B cell (primary cell): ENCODE measurements at places on chromosomes 7 and 10.

GRCh38 chr7:90689260-90689659 lies 93.1 kb downstream of the CDK14 start:
- DNase-seq: no peak

DNA sequence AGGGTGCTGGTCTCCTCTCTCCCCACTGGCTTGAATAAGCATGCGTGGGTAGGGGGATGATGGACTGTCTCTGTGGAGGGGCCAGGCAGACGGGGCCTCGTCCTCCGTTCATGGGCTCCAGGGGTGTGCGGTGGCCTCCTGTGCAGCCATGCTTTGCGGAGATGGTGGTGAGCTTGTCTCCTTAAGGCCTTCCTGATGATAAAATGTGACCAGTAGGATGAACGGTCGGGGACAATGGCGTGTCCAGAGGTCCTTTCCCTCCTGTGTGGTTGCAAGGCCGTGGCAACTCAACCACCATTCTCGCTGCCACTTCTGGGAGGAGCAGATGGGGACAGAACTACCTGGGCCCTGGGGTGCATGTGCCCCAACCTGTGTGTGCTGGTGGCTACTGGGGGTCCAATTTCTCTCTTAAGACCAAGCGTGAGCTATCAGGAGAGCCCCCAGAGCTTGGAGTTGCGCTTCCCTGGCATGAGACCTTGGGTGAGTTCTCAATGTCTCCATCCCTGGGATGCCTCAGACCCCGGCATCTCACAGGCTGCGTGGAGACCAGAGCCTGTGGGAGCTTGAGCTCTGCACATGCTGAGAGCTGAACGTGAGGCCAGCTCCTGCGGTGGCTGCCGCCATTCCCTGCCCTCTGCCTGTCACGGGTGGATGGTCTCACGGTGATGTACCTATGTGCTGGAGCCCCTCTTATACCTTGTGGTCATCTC lies 112.2 kb downstream of the INPP5A start:
- no peak for DNase-seq

- DNase-seq: no peak
These were observed 57.6 kb downstream of the MALSU1 start for GRCh38 chr7:23356726-23357125.

DNA sequence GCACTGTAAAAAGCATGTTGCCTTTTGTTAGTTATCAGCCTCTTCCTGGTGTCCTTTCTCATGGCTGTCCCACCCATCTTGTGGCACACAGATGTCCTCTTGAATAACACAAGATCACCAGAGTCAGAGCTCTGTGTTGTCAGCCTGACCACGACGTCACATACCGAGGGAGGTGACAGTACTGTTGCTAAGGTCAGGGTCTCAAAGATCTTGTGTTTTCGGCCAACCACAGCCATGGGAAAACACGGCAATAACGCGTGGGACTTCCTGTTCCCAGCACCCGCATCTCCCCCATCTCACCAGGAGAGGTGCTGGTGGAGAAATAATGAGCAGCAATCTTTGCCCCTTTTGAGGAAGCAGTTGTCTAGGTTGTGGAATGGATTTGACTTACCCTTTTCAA lies 40.4 kb downstream of the NPVF start:
- no peak for DNase-seq
